ENCODE measurements at places on chromosomes 7 and 10.

DNA sequence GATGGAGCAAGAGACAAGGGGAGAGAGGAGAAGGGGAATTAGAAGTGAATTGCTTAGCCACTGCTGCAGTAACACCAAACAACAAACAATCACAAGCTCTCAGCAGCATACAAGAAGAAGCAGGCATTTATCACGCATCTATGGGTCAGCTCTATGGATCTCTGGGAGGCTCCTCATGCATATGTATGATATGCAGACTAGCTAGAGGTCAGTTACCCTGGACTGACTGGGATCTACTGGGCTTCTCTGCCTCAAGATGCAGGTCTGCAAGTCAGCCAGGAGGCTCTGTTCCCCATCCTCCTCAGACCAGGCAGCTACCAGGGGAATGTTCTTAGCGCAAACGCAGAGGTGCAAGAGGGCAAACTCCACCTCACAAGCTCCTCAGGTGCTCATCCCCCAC lies 64.7 kb upstream of the SEM1 start:
- no peak for DNase-seq

- DNase-seq = no peak
Observed at GRCh38 chr10:28869606-28870201, 192.4 kb downstream of the BAMBI start.

GRCh38 chr10:79552143-79552542 lies 8.1 kb downstream of the SFTPA2 start:
- DNase-seq = no peak

- no peak for DNase-seq
Observed at GRCh38 chr7:146875981-146876380, 759.4 kb downstream of the CNTNAP2 start.

DNA sequence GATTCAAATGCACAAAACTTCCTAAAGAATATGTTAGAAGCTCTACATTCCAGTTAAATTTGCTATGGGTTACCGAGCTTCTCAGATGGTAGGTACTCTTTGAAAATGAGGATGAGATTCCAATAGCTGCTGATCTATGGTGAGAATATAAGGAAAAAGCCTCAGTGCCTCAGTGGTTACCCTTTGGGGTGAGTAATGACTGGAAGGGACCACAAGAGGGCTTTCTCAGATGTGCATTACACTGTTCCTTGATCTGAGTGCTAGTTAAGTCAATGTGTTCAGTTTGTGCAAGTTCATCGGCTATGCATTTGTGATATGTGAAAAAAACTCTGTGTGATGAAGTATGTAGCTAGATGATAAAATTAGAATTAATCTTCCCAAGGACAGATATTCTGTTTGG lies 3.5 kb downstream of the NRCAM start:
- no peak for DNase-seq

GRCh38 chr10:104452977-104453376 lies 99.3 kb downstream of the CFAP58 start:
- no peak for DNase-seq

GRCh38 chr7:145584401-145584800 lies 532.2 kb upstream of the CNTNAP2 start:
- DNase-seq = no peak

DNA sequence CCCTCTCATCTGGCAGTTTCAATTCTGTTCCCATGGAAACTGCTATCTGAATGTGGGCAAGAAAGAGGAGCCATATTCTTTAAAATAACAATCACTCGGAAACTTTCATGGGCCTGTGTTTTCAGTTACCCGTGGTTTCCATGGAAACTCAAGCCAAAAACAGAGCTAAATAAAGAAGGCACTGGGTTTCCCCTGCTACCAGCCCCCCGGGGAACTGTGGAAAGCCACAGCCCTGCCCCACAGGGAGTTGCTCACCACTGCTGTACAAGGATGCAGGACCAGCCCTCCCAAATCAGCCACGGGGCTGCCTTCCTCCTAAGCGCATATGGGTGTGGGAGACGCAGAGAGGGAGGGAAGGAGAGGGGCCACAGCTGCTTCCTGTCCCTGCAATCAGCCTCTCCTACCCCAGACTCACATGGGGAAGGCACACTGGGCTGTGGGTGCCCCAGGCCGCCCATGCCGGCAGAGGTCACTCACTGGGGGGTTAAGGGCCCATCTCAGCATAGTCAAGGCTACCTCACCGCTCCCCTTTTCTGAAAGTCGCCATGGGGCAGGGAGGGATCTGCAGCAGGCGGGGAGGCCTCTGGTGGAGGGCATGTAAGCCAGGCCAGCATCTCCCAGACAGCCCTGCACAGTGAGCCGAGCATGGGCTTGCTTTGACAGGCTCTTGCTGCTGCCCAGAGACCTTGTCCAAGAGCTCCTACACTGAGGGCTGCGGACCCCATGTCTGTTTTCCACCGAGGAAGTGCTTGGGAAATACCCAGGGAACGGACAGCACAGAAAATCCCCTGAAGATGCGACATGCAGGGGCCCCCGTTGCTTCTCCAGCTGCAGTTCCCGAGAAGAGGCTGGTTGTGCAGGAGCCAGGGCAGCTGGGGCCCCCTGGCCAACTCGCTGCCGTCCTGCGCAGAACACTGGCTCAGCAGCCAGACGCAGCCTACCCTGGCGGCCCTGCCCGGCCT lies 157.3 kb upstream of the PPP2R2D start:
- DNase-seq = no peak

- no peak for DNase-seq
Observed at GRCh38 chr7:16479591-16479990, 14.1 kb upstream of the SOSTDC1 start.

DNA sequence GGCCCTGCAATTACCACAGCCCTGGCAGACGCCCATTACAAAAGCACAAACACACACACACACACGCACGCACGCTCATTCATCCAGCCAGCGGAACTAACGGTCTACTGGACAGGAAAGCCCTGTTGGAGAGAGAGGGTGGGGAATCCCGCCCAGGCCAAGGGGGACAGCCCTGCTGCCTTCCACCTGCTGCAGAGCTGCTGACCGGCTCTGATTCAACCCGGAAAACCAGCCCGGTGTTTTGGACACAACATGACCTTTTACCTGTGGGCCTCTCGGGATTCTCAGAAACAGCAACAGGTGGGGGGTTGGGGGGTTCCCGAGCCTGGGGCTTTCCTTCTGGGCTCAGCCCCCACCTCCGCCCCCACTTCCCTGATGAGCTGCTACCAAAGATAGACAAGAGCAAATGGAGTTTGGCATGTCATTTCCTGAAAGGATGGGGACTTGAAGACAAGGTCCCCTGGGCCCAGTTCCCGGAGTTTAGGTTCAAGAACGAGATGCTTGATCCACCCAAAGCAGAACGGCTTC lies 18.5 kb upstream of the SERPINE1 start:
- DNase-seq = no peak

GRCh38 chr7:106424476-106425016 lies 139.8 kb upstream of the NAMPT start:
- DNase-seq = no peak

DNA sequence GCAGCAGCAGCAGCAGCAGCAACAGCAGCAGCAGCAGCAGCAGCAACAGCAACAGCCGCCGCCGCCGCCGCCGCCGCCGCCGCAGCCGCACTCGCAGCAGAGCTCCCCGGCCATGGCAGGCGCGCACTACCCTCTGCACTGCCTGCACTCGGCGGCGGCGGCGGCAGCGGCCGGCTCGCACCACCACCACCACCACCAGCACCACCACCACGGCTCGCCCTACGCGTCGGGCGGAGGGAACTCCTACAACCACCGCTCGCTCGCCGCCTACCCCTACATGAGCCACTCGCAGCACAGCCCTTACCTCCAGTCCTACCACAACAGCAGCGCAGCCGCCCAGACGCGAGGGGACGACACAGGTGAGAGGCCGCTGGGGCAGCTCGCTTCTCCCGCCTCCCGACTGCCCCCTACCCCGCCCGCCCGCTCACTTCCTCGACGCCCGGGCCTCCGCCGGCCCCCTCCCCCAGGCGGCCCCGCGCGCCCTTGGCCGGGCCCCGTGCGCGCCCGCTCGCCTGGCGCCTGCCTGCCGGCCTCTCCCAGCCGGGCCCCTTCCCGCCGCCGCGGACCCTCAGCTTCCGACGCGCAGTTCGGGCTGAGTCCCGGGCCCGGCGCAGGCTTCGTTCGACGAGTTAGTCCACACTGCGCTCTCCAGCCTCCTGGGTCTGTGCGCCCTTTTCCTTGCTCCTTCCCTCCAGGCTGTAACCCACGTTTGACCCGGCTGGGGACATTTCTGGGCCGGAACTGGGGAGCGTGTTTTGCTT lies 882 bp downstream of the DLX6 start:
- peak; percentile 76 for DNase-seq

- peak; percentile 65 for DNase-seq
Observed at GRCh38 chr7:50793120-50793946, 10.6 kb upstream of the GRB10 start.

GRCh38 chr7:128203710-128204214 lies 37.3 kb upstream of the LEP start:
- no peak for DNase-seq

DNA sequence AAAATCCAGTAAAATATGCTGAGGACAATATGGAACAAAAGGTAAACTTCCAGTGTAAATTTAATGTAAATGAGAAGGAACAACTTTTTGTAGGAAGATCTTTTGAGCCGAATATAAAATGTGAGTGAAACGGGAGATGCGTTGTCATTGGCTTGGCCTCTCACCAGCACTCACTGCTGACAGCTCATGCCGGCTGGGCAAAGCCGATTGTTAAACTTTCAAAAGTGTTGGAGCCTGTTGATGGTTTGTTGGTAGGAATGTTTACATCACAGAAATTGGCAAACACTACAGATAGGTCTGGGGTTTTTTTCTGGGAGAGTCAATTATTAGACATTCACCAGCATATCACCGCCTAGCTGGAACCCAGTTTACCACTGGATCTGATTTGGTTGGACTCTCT lies 6.1 kb downstream of the PSTK start:
- no peak for DNase-seq

- DNase-seq = no peak
Observed at GRCh38 chr10:75857269-75857846, 425.9 kb downstream of the LRMDA start.

DNA sequence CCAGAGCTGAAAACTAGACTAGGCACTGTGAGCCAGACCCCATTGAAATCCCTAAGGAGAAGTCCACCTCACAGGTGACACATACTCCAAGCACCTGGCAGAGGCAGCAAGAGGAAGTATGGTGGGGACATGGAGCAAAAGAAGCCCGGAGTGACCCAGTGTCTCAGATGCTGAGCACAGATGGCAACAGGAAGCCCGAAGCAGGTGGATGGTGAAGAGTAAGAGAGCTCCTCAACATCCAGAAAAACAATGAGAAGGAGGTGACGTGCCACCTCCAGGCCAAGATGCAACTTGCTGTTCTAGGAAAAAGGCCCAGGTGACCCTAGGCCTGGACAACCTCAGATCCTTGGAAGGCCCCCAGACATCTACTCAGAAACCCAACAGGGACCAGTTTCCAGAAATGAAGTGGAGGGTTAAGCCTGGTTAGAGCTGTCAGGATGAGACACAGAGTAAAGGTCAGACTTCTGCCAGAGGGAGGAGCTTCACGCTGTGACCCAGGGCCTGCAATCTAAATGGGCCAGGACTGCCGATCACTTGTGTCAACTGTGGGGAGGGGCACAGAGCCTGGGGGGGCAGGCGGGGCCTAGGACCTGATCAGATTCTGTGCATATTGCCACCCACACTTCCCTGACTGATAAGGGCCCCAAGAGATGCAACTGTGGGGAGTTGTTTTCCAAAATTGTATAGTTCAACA lies 2.4 kb upstream of the COBL start:
- no peak for DNase-seq

GRCh38 chr7:134948736-134949135 lies 37.6 kb upstream of the AGBL3 start:
- no peak for DNase-seq

- peak; percentile 52 for DNase-seq
Observed at GRCh38 chr7:140326116-140326928, 72.0 kb downstream of the SLC37A3 start.

GRCh38 chr7:83476511-83477050 lies 172.4 kb downstream of the SEMA3E start:
- DNase-seq = no peak

DNA sequence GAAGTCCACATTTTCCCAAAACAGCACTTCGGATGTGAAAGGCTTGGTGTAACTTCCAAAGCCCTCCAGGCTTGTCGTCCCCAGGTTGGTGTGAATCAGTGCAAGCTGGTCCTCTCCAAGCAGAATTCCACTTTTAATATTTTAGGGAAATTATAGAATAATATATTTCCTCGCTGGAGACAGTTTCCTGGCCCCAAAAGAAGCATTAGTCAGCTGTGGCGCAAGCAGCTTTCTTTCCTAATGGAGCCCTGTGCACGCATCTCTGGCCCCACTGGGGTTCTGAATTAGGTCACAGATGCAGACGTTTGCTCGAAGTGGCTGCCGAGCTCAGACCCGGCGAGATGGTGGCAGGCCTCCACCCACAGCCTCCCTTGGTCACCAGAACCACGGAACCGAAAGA lies 33.3 kb upstream of the MNX1 start:
- no peak for DNase-seq

DNA sequence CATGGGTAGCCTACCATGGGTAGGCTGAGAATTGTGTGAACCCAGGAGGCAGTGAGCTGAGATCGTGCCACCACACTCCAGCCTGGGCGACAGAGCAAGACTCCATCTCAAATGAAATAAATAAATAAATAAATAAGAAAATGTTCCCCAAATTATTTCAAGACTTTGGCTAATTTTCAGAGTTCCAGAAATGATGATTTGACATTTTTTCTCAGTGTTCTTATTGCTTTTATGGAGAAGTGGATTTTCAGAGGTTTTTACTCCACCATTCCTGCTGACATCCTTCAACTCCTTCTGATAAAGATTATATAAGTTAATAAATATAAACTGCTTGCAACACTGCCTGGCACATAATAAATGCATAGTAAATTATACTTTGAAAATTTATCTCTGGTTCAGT lies 80.4 kb upstream of the PRKCQ start:
- DNase-seq = no peak

DNA sequence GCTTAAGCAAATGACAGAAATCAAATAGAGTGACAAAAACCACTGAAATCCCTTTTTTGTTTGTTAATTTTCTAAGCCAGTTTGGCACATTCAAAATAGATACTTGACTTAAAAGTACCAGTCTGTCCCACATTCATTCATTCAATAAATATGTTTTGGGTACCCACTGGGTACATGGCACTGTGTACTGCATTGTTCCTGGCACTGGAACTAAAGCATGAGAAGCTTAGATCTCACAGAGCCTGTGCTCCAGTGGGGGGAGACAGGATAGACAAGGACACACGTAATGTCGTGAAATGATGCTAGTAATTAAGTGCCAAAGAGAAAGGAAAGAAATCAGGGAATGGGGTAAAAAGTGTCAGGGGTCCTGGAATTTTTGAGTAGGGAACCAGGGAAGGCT lies 13.0 kb downstream of the MTURN start:
- no peak for DNase-seq

DNA sequence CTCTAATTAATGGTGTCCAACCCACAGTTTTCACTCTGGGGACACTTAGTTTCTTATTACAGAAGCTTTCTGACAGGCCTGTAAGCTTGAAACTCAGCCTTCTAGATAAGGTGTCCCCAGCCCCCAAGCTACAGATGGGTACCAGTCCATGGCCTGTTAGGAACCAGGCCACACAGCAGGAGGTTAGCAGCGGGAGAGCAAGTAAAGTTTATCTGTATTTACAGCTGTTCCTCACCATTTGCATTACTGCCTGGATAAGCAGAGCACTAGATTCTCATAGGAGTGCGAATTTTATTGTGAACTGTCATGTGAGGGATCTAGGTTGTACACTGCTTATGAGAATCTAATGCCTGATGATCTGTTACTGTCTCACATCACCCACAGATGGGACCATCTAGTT lies 93.7 kb downstream of the TMEM26 start:
- no peak for DNase-seq

- DNase-seq = peak; percentile 96
Observed at GRCh38 chr10:123132576-123133477, 2.9 kb upstream of the HMX3 start.

Data from WTC11 (cell line).